Eye (tissue), 1 donor: ENCODE measurements at places on chromosomes 2 and 18.

GRCh38 chr2:241978670-241979069, 109.1 kb downstream of the RTP5 start:
- DNase-seq = no peak

DNA sequence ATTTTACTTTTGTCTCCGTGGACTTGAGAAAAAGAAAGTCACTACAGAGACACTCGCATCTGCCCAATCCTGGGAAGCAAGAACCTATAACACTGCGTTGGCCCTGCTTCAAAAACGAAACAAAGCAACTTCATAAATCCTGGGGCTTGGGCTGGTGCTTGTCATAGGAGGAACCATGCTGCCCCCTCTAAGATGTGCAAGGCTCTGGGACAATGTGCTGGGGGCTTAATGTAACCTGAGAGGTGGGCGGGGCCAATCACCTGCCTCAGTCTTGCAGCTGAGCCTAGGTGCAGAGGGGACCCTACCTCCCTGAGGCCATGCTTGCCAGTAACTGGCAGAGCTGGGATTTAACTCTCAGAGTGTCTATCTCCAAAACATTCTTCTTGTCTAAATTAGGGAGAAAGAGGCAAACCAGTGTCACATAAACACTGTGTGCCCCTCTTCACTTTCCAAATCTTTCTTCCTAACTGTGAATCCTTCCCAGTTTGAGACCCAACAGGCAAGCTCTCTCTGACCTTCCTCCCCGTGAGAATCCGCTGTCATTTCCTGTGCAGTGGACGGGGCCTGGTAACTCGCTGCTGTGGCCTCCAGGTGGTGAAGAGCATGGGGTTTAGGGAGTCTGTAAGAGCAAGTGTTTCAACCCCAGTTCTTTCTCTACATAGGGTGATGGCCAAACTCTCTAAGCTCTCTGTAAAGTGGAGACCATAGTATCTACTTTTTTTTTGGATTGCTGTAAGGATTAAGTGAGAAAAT, 115.1 kb downstream of the ACKR3 start:
- no peak for DNase-seq

- peak; percentile 95 for DNase-seq
Measured at GRCh38 chr2:197804049-197804757, at the start of gene PLCL1. Gene PLCL1 (plus strand): TSS chr2:197804593.

GRCh38 chr18:13550418-13551304, 175.7 kb downstream of the FAM210A start:
- DNase-seq = no peak

GRCh38 chr2:101900375-101900774, 91.4 kb upstream of the IL1R2 start:
- DNase-seq = no peak
